ENCODE measurements at places on chromosomes 16 and 17. TPM values are rescaled to one million over a fixed set of nuclear protein-coding genes. Genes with fewer than 3 reads are reported as not detected.

The RDM1 gene
- total RNA-seq, result 0.54 TPM

The CAVIN1 gene
- total RNA-seq, result 95.1 TPM

The MYH8 gene
- total RNA-seq, result not detected

- no peak for DNase-seq
Observed at GRCh38 chr16:75092777-75093176, 23.8 kb downstream of the LDHD start.

GRCh38 chr17:78589031-78589675 lies 12.0 kb upstream of the DNAH17 start:
- no peak for DNase-seq

- no peak for DNase-seq
Observed at GRCh38 chr17:13337151-13337550, 264.6 kb downstream of the HS3ST3A1 start.

DNA sequence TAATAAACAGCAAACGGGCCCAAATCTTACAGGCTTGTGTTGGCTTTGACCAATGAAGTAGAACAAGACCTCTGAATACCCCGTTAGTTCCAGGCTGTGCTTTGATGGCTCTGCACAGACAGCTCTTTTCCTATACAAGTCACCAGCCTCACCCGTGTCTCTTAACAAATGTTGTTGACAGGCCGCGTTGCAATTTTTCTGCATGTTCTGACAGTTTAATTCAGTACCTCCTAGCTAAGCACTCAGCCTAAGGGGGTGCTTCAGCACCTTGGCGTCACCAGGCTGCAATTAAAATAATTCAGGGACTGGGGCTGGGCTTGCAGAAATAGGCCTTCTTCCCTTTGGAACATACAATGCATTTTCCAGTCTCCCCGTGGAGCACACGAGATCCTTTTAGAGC lies 500.1 kb downstream of the MAF start:
- DNase-seq, result no peak
